ENCODE measurements at places on chromosomes 4 and X.

- no peak for DNase-seq
These were observed 2044.5 kb upstream of the AGA start for GRCh38 chr4:179486570-179487335.

GRCh38 chr4:21011106-21011505 is 310.8 kb downstream of the PACRGL start:
- DNase-seq: no peak

- DNase-seq: peak; percentile 49
These were observed 708 bp downstream of the ARAP2 start for GRCh38 chr4:36243355-36244256.

DNA sequence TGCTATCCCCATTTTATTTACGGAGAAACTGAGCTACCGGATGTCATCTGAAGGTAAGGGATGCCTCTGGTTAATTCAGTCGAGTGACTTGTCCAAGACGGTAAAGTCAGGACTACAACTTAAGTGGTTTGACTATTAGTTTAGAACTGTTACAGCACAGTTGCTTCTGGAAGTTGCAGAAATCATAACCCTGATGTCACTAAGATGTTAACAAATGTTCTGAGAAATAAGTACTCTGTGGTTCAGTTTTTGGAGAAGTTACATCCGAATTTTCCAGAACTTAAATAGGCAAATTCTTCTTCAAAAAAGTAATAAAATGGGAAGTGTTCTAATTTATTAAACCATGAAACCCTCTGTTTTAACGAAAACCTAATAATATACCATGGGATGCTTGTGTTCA is 3.1 kb downstream of the PPA2 start:
- no peak for DNase-seq

DNA sequence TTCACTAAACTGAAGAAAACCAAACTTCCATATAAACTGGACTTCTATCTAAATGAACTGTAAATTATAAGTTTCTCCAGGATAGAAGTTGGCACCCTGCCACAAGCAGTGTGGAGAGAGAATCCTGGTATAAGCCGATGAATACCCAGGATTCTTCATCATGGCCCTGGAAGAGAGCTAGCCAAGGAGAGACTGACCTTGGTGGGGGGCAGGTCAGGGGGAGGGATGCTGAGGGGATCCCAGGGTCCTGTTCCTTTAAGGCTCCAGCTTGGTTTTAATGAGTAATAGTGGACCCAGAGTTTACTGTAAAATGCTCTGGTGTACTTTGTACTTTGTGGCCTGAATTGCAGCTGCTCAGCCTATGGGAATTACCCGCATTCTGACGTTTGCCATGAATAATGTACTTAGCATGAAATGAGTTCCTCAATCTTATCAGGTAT is 16.9 kb downstream of the RASSF6 start:
- no peak for DNase-seq

DNA sequence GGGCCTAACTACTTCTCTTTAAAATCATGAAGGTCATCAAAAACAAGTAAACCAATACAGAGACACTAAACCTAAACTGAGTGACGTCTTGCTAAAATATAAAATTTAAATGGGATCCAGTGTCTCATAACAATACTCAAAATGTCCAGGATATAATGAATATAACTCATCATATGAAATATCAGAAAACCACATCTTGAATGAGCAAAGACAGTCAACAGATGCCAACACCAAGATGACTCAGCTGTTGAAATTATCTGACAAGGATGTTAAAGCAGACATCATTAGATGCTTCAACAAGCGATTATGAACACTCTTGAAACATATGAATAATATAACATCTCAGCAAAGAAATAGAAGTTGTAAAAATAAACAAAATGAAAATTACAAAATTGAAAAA is 8.3 kb downstream of the NAP1L2 start:
- DNase-seq: no peak

DNA sequence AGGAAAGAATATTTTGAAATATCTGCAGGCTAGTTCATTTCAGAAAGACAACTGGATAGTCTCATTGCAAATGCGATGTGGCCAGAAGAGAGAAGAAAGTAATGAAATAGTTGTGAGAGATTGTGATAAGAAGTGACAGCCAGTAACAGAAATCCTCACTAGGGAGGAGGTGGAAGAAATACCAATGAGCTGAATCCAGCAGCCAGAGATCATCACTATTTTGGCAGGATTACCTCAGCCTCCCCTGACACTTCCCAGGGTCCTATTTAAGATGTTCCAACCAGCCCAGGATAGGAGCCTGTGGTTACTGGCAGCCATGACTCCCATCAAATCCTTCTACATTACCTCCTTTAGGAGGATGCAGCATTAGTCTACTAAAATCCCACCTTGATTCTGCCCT is 76.7 kb upstream of the ARHGAP24 start:
- no peak for DNase-seq

DNA sequence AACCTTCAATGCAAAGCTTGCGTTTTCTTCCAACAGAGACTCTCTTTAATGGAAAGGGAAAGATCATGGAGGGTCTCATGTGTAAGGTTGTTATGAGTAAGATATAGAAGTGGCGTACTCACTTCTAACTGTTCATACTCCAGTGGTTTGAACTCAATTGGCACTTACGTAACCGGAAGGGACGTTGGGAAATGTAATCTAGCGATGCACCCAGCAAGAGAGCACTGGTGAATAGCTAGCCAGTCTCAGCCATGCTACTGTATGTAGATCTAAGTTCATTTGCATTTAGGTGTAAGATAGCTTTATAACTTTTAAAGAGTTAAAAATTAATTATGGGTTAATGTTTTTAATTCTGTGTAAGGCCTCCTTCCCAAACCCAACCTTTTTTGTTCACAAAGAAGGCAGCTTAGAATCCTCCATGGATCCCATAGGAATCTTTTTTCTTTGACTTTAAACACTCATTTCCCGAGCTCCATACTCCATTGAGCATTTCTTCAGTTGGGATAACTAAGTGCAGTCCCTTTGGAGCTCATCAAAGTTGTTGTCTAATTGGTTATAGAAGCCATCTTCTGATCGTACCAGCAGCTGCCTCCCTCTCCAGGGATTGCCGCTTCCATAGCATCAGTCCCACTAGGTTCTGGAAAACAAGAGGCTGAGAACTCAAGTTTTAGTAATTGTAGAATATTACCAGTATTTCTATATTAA is 191.1 kb downstream of the RAPGEF2 start:
- DNase-seq: no peak

GRCh38 chrX:28997706-28998463 is 410.6 kb downstream of the IL1RAPL1 start:
- DNase-seq: no peak

GRCh38 chr4:93645120-93645519 is 183.4 kb upstream of the ATOH1 start:
- no peak for DNase-seq

DNA sequence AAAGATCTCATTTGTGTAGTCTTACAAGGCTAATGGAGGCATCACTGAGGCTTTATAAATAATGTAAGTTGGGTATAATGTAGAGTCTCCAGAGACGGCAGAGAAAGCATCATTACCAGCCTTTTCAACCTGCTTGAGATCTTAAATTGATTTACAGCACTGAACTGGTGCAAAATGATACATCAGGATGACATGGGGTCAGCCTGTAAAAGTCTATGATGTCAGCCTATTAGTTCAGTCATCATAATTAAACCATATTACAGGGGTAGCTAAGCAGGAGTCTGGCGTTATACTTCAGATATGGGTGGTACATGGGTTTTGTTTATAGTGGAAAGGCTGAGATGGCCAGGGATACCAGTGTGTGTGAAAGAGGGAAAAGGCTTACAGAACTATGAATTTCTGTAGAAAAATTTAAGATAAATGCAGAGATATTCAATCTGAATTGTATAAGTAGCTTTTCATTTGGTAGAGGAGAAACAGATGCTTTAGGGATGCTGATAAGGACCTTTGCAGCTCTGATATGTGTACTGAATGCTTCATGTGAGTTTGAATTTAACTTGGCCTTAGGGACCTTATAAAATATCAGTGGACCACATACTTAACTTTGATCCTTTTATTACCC is 2.7 kb downstream of the SMAD1 start:
- DNase-seq: no peak

DNA sequence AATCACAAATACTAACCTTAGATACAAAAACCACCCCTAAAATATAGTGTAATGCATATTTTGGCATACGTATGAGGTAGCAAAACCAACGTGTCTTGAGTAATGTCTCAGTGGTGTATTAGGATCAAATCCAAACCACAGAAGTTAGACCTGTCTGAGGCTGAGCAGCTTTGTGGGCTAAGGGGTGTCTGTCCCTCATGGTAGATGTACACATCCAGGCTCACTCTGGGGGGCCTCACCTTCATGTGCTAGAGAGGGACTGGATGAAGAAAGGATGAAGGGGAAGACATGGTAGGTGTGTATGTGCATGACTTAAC is 188.0 kb upstream of the TBC1D9 start:
- DNase-seq: no peak

DNA sequence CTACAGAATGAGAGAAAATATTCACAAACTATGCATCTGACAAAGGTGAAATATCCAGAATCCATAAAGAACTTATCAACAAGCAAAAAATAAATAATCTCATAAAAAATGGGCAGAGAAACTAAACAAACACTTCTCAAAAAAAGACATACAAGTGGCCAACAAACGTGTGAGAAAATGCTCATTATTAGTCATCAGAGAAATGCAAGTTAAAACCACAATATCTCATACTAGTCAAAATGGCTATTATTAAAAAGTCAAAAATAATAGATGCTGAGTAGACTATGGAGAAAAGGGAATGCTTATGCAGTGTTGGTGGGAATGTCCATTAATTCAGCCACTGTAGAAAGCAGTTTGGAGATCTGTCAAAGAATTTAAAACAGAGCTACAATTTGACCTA is 533.3 kb downstream of the TMA16 start:
- DNase-seq: no peak

DNA sequence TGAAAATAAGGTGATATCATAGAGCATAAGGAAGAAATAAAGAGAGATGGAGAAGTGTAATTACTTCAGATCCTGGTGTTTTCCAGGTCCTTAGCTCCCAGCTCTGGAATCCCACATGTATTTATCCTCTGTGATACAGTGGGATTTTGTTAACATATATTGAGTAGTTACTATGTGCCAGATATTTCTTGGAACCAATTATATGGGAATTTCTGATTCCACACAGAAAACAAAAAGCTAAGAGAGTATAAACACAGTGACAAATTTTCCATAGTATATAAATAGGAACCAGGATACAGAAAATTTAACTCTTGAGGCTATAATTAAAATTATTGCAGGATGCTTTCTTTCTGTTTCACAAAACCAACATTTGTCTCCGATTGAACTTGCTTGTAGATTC is 1067.5 kb downstream of the PCDH7 start:
- no peak for DNase-seq

DNA sequence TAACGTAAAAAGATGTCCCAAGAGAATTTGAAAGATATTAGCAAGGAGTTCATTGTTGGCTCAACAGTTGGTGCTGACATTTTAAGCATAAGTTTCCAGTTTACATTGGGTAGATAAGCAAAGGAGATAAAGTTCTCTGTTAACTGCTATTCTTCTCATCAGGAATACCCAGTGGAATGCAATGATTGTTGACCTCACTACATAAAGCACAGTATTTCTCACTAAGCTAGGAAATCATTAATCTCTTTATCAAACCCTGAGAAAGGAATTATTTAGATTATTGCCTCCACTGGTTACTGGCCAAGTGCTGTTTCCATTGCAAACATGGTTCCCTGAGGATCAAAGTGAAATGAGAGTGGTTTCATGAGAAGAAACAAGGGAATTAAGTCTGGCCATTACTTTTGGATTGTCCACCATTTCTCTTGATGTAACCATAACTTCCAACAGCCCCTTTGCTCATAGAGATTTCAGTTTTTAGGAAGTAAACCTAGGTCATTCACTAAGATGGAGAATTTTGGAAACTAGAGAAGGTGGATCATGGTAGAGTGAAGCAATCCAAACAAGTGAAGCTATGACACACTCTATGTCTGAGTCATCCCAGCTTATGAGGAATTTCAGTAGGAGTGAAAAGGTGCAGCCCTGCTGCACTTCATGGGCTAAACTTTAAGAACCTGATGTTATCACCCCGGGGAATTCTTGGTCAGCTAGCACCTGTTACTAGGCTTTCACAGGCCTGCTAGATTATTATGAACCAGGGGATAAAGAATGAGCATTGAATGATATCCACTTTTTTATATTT is 163.4 kb downstream of the AREG start:
- no peak for DNase-seq

DNA sequence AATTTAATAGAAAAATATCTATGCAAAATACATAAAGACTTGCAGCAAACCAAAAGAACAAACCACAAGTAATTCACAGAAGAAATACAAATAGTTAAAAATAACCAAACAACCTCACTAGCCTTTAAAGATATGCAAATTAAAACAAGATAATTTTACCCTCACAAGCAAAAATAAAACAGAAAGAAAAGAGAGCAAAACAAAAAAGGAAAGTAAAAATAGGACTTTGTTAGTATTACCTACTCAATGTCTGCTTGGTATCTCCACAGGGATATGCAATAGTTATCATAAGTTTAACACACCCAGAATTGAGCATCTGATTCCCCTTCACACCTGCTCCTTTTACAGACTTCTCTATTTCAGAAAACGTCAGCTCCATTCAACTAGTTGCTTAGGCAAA is 737.5 kb upstream of the MAGEB2 start:
- no peak for DNase-seq

- DNase-seq: no peak
These were observed 404 bp upstream of the GPRASP2 start for GRCh38 chrX:102711872-102712215.

DNA sequence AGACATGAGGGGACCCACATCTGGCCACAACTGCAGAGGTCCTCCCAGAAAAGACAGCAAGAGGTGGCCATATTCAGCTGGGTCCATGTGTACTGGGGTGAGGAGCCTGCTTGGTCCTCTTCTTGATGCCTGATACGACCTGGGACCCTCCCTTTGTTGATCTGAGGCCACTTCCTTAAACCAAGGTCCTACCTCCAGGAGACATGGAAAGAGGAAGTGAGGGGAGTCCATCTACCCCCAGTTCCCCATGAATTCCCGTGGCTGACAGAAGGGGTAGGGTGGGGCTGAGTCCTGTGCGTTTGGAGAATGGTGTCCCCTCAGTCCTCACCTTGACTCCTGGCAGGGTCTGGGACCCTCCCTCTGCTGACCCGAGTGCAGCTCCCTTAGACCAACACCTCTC is 2.1 kb downstream of the MAGEA10 start:
- no peak for DNase-seq

- peak; percentile 45 for DNase-seq
These were observed 78.0 kb upstream of the DRD5 start for GRCh38 chr4:9703391-9703790.

- DNase-seq: no peak
These were observed 24.2 kb upstream of the RASL11B start for GRCh38 chr4:52837716-52838558.

Data from stimulated activated CD8-positive, alpha-beta memory T cell treated with anti-CD3 and anti-CD28 coated beads, Interleukin-15, amount 100 ng/mL, for 48 hours (primary cell).